ENCODE measurements at places on chromosomes 3 and 15.

DNA sequence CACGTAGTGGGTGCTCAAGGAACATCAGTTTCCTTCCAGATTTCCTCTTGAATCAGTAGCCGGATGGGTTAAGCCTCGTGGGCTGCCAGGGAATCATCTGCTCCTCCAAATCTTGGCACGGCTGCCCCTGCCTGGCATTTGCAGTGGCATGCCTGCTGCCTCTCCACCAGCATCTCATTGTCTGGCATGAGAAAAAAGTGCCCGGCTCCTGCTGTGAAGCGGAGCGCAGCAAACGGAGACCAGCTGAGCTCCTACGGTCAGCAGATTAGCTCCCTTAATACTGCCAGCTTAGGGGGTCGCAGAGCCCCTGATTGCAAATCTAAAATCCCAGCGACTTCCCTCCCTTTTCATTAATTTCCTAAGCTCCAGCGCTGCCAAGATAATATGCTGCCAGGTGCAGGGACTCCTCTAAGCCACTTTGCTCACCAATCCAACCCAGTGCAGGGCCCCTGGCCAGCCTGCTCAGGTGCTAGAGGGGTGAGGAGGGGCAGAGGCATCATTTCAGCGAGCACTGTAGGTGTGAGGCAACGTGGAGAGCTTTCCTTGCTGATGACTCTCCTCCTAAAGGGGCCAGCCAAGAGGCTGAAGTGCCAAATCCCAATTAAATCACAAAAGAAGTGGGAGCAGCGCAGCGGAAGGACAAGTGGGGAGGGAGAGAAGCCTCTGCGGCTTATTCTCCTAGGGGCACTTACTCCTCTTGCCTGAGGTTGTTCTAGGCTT is 49.6 kb upstream of the ST8SIA2 start:
- DNase-seq: no peak

- DNase-seq: no peak
Measured at GRCh38 chr3:152331018-152331541, 62.4 kb downstream of the MBNL1 start.

- DNase-seq: no peak
Measured at GRCh38 chr15:27365456-27365855, 394.5 kb downstream of the GABRG3 start.

GRCh38 chr3:6242104-6242503 is 618.8 kb upstream of the GRM7 start:
- no peak for DNase-seq

DNA sequence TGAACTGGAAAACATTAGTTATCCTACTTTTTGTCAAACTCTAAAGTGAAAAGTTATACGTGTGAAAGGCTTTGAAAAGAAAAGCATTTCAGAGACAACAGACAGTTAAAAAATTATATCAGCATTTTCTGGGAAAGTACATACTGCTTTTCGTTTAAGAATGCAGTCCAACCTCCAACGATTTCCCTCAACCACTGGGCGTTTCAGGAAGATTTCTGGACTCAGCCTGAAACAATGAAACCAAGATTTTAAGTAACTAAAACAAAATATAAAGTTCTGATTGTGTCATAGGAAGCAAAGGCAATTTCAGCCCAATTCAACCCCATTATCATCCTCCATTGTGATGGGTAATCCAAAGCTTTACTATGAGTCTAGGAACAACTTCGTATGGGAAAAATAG is 110.7 kb downstream of the PLD1 start:
- no peak for DNase-seq

DNA sequence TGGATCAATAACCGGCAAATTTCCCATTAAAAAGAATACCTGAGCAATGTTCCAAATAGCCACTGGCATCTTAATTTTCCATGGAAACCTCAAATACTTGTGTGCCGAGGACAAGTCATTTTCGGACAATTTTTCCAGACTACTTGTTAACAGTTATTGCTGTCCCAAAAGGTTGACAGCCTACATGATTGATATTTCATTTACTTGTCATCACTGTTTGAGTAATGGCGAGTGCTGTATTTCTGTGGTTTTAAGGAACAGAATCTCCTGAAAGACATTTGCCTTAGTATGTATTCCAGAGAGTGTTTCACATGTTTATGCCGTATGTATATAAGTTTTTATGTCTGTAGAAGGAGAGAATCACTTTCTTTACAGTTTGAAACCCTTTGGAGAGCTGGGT is 36.7 kb downstream of the MAP2K5 start:
- DNase-seq: no peak

DNA sequence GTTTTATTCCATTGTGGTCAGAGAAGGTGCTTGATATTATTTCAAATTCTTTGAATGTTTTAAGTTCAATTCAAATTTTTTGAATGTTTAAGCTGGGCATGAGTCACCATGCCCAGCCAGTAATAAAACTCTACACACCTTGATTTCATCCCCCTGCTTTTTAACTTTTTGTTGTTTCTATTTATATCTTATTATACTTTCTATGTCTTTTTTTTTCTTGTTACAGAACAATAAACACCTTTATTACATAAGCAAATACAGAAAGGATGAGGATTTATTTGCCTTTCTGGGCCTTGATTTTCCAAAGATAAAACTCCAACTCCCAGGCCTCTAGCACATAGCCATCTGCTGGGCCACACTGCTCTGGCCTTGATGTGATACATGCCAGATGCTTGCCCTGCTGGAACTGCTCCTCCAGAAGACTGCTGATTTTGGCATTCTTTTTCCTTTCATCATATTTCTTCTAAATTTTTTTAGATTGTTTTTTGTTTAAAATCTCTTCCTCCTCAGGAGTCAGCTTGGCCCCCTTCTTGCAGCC is 14.0 kb downstream of the DNAH12 start:
- no peak for DNase-seq

- no peak for DNase-seq
Measured at GRCh38 chr15:32028921-32029320, 1.4 kb upstream of the CHRNA7 start.

- DNase-seq: no peak
Measured at GRCh38 chr15:81001152-81002008, 657 bp downstream of the TLNRD1 start.

GRCh38 chr15:38229705-38230310 is 22.8 kb upstream of the SPRED1 start:
- DNase-seq: no peak

DNA sequence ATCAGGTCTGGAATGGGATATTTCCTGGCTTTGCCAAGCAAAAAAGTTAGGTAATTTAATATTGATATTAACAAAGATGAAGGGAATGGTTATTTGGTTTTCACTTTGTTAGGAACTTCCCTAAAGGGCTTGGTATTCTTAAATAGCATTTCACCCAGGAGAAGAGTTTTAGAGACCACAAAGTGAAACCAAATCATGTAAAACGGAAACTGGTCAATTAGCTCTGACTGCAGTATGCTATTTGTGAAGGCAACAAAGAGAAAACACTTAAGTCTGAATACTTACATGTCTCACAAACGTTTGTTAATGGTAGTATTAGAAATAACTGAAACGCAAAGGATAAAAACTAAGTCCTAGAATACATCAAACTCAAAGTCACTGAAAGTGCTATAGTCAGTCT is 32.4 kb upstream of the SETMAR start:
- DNase-seq: no peak

- DNase-seq: no peak
Measured at GRCh38 chr15:60752973-60753720, 274.2 kb upstream of the ICE2 start.

GRCh38 chr3:15942936-15943335 is 145.2 kb upstream of the ANKRD28 start:
- no peak for DNase-seq

- DNase-seq: no peak
Measured at GRCh38 chr3:126103121-126104027, 19.4 kb upstream of the SLC41A3 start.

DNA sequence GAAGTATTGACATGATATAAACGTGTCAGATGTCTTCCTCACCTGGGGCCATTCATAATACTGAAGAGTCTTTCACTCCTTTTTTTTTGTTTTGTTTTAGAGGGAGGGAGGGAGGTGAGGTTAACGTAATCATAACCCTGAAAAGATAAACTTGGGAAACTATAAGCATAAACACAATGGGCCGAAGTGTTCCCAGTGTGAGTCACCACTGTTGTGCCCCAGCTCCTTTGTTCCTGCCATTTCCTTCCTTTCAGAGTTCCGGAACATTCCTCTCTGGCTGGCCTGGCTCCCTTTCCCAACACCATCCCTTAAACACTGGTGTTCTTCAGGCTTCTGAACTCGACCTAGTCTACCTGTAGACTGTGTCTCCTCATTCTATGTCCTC is 18.6 kb downstream of the PLD1 start:
- DNase-seq: no peak

DNA sequence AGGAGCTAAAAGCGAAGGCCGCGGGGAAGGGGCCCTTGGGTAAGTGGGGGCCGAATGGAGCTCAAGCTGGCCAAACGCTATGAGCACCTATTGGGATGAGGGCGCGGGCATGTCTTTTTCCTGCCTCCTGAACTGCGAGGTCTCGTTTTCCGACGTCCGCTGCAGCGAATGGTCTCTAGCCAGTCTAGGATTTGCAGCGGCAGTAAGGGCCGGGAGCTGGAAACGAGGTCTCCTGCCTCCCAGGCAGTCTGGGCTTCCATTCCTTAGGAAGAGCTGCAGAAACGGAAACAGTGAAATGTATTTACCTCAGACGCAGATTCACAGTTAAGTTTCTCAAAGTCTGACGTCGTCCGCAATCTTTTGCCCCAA is 517 bp downstream of the TMA7 start:
- DNase-seq: no peak

DNA sequence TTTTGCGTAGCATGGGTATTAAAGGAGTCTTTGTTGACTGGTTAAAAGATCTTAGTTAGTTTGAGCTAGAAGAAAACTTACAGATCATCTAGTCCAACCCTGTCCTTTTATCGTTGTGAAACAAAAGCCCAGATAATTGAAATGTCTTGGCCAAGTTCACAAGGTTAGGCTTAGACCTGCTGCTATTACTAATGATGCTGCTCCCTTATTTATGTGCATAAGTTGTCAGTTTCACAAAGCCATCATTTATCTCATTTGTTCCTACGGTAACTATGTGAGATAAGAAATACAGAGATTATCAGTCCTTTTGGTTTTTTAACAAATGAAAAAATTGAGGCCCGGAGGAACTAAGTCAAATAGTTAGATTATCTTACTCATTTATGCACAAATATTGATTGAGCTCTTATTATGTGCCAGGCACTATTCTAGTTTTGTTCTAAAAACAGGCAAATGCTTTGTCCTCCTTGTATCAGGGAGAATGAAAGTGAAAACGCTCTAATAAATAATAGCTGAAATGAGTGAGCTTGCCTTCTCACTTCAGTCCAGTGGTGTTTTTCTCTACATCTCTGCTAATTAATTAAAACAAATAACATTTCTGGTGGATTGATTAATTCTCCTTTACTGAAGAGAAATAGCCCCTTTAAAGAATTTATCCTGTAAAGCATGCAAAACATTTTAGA is 49.1 kb upstream of the TPRG1 start:
- no peak for DNase-seq

DNA sequence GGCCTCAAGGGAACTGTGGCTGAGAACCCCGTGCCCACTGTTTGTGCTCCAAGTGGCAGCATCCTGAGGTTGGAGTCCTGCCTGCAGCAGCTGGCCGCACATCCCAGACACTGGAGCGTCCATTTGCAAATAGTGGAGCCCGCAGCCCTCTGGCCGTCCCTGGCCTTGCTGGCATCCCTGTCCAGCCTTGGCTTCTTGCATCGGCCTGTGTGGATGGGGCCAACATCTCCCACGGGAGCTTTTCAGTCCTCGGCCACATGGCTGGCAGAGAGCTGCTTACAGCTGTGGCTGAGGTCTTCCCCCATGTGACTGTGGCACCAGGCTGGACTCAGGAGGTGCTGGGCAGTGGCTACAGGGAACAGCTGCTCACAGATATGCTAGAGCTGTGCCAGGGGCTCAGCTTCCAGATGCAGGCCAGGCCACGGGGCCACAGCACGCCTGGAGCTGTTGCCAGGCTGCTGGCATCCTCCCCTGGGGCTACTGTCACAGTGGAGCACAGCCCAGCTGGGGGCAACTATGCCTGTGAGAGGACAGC is 71.2 kb downstream of the FAM43A start:
- no peak for DNase-seq

- no peak for DNase-seq
Measured at GRCh38 chr3:141796081-141796888, 33.1 kb downstream of the GRK7 start.

DNA sequence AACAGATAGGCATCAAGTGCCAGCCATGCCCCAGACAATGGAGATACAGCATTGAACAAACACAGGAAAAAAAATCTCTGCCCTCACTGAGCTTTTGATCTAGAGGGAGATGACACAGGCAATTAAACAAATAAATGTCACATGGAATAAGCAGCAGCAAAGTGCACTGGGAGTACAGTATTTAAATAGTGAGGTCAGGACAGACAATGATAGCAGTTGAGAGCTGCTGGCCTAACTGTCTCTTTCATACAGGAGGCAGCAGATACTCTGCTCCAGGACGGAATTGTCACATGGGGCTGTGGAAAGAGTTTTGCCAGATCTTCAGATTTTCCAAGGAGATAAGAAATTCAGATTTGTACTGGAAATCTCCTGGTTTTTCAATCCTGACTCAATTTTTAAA is 241.3 kb downstream of the THRB start:
- no peak for DNase-seq

- DNase-seq: no peak
Measured at GRCh38 chr3:160801386-160802118, 45.5 kb downstream of the PPM1L start.

- DNase-seq: no peak
Measured at GRCh38 chr3:50486219-50486888, 17.1 kb downstream of the CACNA2D2 start.

DNA sequence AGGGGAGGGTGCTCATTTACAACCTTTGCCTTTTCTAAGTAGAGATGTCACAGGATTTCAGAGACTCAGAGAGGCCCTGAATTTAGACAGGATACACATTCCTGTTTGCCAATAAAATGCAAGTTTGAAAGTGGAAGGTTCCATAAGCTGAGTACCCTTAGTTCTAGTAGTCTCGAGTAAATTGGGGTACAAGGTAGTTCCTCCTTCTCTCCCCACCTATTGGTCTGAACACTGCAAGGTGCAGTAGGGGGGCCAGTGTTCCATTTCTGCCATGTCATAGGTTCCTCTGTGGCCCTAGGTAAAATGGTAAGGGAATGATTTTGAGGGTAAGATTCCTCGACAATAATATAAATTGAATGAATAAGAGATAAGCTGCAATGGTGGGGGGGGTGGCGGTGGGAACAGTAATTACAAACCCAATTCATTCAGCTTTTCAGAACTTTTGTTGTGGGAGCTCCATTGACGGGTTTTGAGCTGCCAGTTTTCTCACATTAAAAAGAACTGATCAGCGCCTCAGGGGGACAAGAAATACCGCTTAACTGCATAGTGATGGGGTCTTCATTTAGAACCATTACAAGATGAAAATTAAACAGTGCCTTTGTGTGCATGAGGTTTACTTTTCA is 5.9 kb downstream of the SOX2 start:
- DNase-seq: no peak

- no peak for DNase-seq
Measured at GRCh38 chr3:187952849-187953248, 201.1 kb upstream of the LPP start.

DNA sequence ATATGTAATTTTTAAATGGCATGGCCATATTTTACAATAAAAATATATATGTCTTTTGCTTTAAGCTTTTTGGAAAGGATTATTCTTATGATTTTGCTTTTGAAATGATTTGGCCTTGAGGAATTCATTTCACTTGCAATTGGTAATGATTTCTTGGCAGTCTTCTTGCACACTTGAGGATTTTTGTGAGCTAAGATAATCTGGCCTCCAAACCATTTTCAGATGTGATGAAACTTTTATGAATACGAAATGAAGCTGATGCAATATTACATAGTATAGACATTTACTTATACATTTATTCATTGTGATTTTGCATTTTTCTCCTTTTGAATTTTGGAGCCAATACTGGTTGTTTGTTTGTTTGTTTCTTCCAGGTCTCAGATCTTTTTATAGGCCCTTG is 6.4 kb upstream of the SH2D7 start:
- DNase-seq: no peak
